Endothelial cell (in vitro differentiated cells): ENCODE measurements at places on chromosomes 1 and 21. TPM values are rescaled to one million over a fixed set of nuclear protein-coding genes. Genes with fewer than 3 reads are reported as not detected.

The STYXL2 gene
- total RNA-seq: 1.9 TPM

DNA sequence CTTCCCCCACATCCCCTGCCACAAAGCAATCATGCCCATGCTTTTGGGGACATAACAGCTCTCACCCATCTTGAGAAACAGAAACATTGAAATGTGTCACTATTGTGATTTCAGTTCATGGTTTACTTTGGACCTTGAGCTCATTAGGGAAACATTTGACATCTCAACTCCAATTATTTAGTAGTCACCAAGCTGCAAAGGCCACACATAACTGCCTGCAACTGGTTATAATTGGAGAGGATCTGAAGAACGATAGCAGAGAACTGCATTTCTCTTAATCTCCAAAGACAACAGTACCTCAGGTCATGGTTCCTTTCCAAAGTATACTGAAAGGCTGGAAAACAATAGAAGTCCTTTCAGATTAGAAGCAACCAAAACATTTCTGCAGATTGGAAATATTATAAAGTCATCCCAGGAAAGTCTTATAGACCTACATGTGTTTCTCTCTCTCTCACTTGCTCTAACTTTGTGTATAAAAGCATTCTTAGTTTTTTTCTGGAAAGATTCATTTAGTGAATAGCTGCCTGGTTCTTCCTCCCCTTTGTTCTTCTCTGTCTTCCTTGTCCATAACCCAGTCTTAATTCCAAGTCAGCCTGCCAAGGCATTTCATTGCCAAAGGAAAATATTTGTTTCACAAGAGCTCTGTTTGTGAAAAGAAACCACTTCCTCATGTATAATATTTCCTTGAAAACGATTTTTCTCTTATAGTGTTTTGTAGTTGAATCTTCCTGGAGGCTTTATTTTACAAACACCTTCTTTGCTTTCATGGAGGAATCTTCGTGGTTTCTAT, 426.8 kb downstream of the ADGRL2 start:
- no peak overlapping the region for H3K27ac ChIP-seq
- DNase-seq: no peak
- H3K4me1 ChIP-seq: peaks cover 6% of the 10 kb centered on the region
- no peaks in the 10 kb centered on the region for H3K36me3 ChIP-seq

DNA sequence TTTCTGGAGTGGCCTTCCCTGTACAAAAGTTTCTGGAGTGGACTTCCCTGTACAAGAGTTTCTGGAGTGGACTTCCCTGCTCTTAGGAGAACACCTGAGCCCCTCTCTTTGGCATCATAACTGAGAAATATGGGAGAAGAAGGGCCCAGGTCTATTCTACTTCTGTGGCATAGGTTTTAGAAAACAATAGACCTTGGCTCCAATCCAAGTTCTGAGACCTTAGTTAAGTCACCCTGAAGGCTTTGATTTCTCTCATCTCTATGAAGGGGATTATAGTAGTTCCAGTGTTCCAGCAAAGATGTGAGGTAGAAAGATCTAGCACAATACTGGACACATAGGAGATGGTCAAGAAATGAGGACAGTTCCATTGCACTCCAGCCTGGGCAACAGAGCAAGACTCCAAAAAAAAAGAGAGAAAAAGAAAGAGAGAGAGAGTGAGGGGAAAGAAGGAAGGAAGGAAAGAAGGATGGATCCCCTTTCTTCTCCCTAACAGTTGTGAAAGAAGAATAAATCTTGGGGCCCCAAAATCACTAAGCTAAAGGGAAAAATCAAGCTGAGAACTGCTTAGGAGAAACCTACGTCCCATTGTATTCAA, 13.3 kb upstream of the EIF4G3 start:
- H3K27me3 ChIP-seq: peaks cover 6% of the 10 kb centered on the region
- H3K4me3 ChIP-seq: no peak overlapping the region
- no peak for DNase-seq

DNA sequence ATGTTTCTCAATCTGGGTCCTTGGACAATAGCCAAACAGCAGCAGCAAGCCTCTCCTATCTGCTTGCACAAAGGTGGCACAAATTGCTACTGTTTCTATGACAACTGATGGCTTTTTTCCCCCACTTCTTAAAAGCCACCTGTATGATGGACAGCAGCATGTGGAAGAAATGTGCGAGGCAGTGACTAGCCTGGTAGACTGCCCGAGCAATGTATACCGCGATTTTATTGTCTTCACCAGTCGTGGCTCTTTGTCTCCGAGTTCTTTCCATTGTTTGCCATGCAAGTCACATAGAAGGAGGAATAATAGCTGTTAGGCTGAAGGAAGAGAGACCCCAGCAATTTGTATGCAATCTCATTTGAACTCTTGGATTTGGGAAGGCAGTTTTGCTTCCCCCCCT, 79.4 kb downstream of the S1PR1 start:
- no peaks in the 10 kb centered on the region for H3K36me3 ChIP-seq
- DNase-seq: no peak
- peaks cover 4% of the 10 kb centered on the region for H3K4me1 ChIP-seq
- no peak overlapping the region for H3K27ac ChIP-seq

The TEDDM1 gene
- total RNA-seq: not detected

DNA sequence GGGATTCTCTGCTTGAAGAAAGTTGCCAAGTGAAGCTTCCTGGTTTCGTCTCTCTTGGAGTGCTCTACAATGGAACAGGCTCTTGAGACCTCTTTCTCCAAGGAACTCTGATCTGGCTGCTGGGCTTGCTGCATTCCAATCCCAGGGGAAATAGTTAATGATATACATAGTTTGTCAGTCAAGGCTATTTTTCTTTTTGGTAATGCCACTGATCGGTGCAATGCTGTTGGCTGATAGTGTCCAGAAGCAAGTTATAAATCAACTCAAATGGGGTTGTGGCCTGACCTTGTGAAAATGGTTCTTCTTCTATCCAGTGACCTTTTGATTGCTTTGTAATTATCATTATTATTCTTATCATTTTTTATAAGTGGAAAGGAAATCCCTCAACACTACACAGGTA, 48.4 kb upstream of the TNFSF18 start:
- peaks cover 4% of the 10 kb centered on the region for H3K36me3 ChIP-seq
- no peak overlapping the region for H3K4me3 ChIP-seq
- H3K27me3 ChIP-seq: peaks cover 3% of the 10 kb centered on the region
- H3K4me1 ChIP-seq: no peaks in the 10 kb centered on the region

The SYCP1 gene
- not detected for total RNA-seq

DNA sequence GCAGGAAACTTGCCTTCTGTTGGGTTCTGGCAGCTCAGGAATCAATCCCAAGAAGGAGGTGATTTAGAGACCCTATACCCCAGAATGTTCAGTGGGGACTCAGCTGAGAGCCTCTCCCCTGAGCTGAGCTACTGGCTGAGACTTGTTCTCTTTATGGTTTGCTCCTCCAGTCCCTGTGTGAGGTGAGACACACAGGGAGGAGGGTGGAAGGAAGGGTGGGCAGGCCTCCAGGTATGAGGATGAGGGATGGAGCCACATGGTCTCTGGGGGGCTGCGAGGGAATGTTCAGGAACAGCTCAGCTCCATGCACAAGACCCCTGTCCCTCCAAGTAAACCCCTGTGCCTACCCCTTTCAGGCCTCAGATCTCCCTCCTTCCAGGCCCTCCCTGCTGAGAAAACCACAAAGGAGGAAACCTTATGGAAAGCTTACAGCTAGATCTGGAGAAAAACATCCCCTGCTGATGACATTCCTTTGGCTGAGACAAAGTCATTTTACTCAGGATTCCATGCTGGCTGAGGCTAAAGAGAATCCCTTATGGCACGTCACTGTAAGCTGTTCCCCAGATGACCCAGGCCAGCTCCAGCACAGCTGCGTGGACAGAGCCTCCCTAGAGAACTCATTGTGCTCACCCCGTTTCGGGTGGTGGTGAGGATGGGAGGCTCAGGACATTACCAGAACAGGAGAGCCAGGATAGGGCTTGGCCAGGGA, 91.5 kb upstream of the IPO9 start:
- no peak overlapping the region for H3K4me3 ChIP-seq
- H3K36me3 ChIP-seq: peaks cover 13% of the 10 kb centered on the region
- DNase-seq: no peak
- H3K27ac ChIP-seq: no peak overlapping the region

DNA sequence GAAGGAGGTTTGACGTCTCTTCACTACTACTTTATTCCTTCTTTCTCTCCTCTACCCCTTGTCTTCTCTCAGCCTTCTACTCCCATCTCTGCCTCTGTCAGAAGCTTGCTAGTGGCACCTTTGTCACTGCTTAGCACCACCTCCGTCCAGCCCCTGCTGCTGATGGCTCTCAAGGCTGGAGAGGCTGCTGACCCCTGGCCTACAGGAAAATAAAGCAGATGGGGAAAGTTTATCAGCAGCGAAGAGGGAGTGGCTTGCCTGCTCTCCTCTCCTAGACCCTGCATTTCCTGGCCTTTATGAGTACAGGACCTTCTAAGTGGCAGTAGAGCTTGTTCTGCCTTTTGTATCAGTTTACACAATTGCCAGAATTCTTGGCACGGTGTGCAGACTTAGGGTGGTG, 27.0 kb downstream of the PROX1 start:
- no peak overlapping the region for H3K4me3 ChIP-seq
- H3K27ac ChIP-seq: no peak overlapping the region
- no peak for DNase-seq
- peaks cover under 1% of the 10 kb centered on the region for H3K27me3 ChIP-seq
- peaks cover 4% of the 10 kb centered on the region for H3K4me1 ChIP-seq
- H3K36me3 ChIP-seq: peaks cover 9% of the 10 kb centered on the region

- H3K27ac ChIP-seq: no peak overlapping the region
- no peak for DNase-seq
- peaks cover 8% of the 10 kb centered on the region for H3K36me3 ChIP-seq
These were observed 94.9 kb upstream of the POU3F1 start for GRCh38 chr1:38141483-38141882.

The ATG4C gene
- 7.3 TPM for total RNA-seq

The ZFYVE9 gene
- total RNA-seq: 19.5 TPM

DNA sequence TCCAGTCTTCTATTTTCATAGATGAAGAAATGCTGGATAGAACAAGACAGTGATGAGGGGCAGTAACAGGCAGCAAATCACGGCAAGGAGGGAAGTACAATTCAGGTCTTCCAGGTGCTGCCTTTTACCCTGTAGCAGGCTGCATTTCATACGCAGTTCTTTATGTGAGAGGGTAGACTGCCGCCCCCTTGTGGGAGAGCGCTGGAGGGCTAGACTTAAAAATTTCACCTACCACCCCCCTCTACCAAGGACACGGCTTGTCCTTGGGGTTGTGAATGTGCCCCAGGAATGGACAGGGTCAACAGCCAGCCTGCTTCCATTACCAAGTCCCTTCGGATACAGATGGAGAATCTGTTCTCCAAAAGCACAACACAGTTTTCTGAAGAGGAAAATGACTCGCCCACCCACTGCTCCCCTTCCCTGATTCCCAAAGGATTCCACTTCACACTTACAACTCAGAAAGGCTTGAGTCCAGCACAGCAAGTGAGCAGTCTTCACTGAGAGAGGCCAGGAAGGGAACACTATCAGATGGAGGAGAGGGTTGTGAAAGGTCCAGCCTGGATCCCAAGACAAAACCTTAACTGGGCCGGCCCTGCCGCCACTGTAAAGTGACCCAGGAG, 7.4 kb downstream of the WDR77 start:
- no peak overlapping the region for H3K27ac ChIP-seq
- H3K36me3 ChIP-seq: peaks cover 35% of the 10 kb centered on the region
- no peak overlapping the region for H3K4me3 ChIP-seq
- DNase-seq: peak; percentile 71

DNA sequence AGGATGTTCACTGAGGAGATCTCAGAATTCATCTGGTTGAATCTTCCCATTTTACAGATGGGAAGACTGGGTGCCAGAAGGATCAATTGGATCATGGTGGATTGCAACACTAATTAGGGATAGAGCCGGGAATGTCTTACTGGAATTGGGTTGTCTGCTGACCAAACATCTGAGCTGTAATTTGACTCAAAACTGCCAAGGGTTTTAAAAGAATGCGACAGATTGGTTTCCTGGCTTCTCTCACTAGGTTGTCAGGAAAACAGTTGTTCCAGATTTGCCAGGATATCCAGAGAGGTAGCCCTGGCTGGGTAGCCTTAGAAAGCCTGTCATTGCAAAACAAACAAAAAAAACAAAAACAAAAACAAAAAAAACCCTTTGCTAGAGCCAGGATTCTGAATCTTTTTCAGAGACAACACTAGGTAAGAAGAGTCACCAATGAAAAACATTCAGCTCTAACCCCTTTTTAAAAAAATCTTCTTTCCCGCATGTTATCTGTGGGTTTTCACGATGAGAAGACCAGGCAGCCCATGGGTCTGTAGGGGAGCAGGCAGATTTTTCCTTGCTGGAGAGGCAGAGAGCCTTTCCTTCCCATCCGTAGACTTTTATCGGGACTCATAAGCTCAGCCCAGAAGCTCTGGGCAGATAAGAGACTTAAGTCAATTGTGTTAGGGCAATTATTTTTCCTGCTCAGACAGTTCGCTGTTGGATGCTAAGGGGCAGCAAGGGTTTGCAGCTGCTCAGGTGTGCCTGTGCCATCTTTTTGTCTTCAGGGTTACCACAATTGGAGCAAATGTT, 418.9 kb downstream of the PRDM2 start:
- H3K27me3 ChIP-seq: no peaks in the 10 kb centered on the region
- H3K36me3 ChIP-seq: peaks cover 14% of the 10 kb centered on the region
- no peak overlapping the region for H3K27ac ChIP-seq
- no peak overlapping the region for H3K4me3 ChIP-seq
- DNase-seq: no peak

DNA sequence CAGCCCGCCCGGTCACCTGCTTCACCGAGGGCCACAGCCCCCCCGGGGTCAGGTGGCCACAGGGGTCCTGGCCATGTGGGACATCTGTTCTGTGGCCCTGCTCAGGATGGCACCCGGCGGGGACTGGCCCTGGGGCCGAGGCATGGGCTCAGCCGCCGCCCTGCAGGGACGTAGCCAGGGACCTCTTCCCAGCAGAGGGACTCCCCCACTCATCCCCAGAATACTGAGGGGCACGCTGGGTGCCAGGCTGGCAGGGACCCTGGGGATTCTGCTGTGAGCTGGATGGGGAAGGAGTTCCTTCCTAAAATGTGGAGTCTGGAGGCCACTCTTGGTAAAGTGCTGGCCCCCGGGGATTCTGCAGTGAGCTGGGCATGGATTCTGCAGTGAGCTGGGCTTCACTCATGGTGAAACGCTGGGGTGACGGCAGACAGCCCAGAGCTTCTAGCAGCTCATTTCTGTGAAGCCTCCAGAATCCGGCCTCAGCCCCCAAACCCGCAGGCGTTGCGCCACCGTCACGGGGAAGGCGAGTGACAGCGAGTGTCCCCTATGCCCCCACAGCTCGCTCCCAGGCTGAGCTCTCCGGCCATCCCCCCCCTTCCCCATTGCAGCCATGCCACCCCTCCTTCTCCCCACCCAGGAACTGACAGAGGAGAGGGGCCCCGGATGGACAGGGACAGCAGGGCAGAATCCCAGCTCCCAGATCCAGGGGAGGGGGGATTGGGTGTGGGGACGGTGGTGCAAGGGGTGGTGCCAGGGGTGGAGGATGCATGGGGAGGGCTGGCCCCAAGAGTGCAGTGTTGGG, 1.4 kb downstream of the ITGB2 start:
- H3K4me1 ChIP-seq: peaks cover 18% of the 10 kb centered on the region
- DNase-seq: no peak
- H3K27me3 ChIP-seq: peaks cover 9% of the 10 kb centered on the region
- no peak overlapping the region for H3K4me3 ChIP-seq
- H3K27ac ChIP-seq: no peak overlapping the region
- no peaks in the 10 kb centered on the region for H3K36me3 ChIP-seq

- H3K4me1 ChIP-seq: peaks cover 3% of the 10 kb centered on the region
- no peak for DNase-seq
- no peaks in the 10 kb centered on the region for H3K36me3 ChIP-seq
- no peak overlapping the region for H3K27ac ChIP-seq
- H3K4me3 ChIP-seq: peak overlapping the region; percentile 1
- peaks cover 4% of the 10 kb centered on the region for H3K27me3 ChIP-seq
These were observed 496.1 kb downstream of the PTPRU start for GRCh38 chr1:29732453-29732852.
